Stimulated activated CD8-positive, alpha-beta memory T cell treated with anti-CD3 and anti-CD28 coated beads, Interleukin-4, amount 100 ng/mL, for 4 hours (primary cell): ENCODE measurements at places on chromosomes 1 and 21.

DNA sequence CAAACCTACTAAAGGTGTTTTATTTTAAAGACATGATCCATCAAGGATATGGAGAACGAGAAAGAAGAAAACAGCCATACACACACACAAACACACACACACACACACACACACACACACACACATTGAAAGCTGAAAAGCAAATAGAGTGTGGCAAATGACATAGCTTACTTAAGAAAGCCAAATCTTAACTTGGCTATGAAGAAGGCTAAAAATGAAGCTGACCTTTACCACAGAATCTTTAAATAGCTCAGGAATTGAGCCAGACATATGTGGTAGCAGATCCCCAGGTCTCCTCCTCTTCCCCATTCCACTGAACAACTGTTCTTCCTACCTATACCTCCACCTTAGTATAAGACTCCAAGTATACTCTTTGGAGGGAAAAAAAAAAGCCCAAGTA is 185.6 kb downstream of the CLEC20A start:
- DNase-seq, result no peak

GRCh38 chr1:89949991-89950624 is 44.8 kb upstream of the ZNF326 start:
- DNase-seq, result no peak

- DNase-seq, result no peak
Measured at GRCh38 chr1:1106510-1107221, 9.2 kb downstream of the C1orf159 start.

- DNase-seq, result no peak
Measured at GRCh38 chr21:42406201-42406621, 2.5 kb downstream of the UBASH3A start.

DNA sequence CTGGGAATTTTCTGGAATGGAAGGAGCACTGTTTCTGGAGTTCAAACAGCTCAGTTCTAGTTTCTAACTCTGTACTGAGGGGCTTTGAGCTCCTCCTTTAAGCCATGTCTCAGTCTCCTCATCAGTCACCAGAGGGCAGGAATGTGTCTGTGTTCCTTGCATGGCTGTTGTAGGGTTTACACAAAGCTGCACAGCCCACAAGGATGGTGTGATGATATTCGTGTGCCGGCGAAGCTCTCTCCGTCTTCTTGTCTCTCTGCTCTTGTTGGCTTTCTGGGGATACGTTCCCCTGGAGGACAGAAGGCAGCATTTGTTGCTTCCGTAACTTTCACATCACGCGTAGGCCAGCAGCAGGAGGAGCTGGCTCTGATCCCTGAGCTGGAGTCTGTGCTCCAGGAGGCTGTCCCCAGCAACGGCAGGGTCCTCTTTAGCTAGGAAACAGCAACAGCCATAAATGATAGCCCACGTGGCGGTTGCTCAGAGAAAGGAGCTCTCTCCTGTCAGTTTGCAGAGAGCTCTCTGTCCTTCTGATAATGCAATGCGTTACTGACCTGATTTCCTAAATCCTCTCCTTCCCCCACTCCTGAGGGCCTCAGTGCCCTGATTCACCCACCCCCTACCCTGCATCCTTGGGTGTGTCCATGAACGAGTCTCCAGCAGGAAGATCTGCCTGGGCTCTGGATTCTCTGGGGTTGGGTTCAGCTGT is 189.2 kb upstream of the VAMP3 start:
- DNase-seq, result no peak

GRCh38 chr1:24861821-24862727 is 68.0 kb downstream of the RUNX3 start:
- no peak for DNase-seq
